Anterior cingulate cortex (tissue), 58 donors: ENCODE measurements at places on chromosomes 3 and 15.

GRCh38 chr3:181250714-181251113 lies 261.2 kb upstream of the DNAJC19 start:
- DNase-seq, result no peak

DNA sequence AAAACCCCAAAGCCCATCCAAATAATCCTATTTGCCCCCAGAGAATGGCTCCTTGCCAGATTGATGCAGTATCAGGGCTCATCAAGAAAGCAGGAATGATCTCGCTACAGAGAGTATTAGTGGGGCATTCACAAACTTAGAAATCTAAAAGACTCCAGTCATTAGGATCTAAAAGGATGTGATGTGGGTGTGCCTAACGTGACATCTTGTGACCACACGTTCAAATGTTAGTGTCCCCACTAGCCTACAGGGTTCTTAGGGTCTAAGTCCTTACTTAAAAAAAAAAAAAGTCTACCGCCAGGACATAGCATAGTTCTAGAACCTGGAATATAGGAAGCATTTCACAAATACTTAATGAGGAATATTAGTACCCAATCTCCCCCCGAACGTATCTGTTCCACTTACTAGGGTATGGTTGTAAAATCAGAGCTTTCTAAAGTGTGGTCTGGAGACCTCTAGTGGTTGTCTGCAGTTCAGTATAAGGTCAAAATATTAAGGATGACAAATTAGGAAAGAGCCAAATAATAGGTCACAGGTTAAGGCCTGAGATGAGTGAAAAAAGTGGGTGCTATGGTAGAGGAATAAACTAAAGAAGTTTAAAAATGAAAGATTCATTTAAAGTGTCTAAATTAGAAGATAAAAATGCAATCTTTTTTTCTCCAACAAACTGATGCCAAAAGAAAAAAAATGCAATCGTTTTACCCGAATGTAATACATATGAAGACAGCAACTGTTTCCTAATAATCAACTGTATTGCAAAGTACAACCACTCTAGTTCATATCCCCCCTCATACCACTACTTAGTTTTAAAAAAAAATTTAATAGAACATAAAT lies 4.2 kb upstream of the CHRM5 start:
- DNase-seq, result no peak

DNA sequence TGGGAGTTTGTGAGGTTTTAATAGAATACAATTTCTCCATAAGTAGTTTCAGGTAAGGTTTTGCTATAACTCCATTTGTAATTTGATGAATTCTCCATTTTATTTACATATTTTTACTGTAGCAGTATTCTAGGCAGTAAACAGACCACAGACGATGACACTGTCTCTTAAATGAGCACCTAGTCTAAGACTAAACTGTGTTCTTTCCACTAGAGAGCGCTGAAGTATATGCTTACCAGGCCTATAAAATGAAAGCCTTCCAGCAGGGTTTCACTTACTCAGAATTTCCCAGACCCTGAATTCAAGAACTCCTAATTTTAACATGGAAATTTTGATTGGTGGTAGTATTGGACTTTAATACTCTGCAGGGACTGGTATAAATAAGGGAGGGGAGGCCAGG lies 41.6 kb downstream of the POLG start:
- no peak for DNase-seq

DNA sequence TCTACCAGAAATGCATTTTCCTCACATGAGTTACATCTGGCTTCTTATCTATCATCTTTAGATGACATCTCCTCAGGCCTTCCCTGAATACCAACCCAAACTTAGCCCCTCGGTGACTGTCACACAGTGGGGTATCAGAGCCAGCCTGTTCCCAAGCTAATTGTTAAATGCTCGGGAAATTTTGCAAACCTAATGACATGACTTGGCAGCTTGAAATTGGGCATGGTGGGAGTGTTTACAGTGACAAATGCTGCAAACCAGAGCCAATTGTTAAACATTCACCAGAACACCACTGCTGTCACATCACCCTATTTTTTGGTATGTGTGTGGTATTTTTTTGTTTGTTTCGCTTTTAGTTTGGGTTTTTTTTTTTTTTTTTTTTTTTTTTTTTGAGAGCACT lies 130.8 kb downstream of the HCN4 start:
- no peak for DNase-seq

DNA sequence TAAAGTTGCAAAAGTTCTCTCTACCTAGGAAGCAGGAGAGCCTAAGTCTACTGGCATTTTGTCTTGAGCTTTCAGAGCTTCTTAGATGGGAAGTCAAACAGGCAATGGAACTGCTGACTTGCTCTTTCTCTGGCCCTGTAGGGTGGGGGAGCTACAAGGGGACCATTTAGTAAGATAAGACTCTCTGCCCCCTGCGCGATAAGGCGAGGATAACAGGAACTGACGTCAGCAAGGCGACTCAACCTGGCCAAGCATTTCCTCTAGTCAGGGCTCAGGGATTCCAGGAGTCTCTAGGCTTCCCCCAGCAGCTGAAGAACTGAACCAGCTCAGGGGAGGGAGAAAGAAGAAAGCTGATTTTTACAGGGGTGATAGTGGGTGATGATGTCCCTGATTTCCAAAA lies 5.8 kb downstream of the RARB start:
- no peak for DNase-seq

- DNase-seq, result no peak
Observed at GRCh38 chr3:134938029-134938525, 143.0 kb downstream of the EPHB1 start.
